MM.1S (cell line): ENCODE measurements at places on chromosomes 2 and 18.
A peak's percentile ranks its signal among the peaks of the same experiment; 100 is the strongest.

GRCh38 chr2:79876430-79876829 lies 363.6 kb downstream of the CTNNA2 start:
- DNase-seq, result peak; percentile 33

- no peak for DNase-seq
Observed at GRCh38 chr18:8619835-8620577, 10.8 kb downstream of the RAB12 start.

GRCh38 chr2:105607920-105608504 lies 136.7 kb upstream of the NCK2 start:
- no peak for DNase-seq

- DNase-seq, result peak; percentile 78
Observed at GRCh38 chr2:232838406-232838874, 31.6 kb upstream of the SNORC start.

- no peak for DNase-seq
Observed at GRCh38 chr2:51619961-51620360, 588.0 kb upstream of the NRXN1 start.

DNA sequence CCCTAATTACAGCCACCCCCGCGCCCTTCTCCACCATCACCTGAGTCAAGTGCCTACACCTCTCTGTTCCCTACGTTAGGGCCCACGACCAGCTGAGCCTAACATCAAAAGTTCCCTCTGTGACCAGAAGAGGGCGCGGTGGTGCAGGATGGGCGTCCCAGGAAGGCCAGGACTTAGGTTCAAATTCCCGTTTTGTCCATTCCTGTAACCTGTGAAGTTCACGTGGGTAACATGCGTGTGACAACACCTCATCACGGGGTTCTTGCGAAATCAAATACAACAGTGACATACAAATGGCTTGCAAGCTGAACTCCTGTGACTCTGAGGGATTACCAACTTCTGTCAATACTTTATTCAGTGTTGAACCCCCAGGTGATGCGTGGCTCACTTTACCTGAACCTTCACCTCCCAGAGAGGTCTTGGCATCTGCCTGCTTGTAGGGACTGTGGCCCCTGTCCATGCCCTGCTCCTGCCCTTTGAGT lies 207.9 kb downstream of the ARL4C start:
- peak; percentile 43 for DNase-seq

- no peak for DNase-seq
Observed at GRCh38 chr2:23157812-23158211, 227.2 kb upstream of the KLHL29 start.
